IMR-90 (cell line): ENCODE measurements at places on chromosomes 3 and 15. TPM values are rescaled to one million over a fixed set of nuclear protein-coding genes. Genes with fewer than 3 reads are reported as not detected.
A peak's percentile ranks its signal among the peaks of the same experiment; 100 is the strongest.

DNA sequence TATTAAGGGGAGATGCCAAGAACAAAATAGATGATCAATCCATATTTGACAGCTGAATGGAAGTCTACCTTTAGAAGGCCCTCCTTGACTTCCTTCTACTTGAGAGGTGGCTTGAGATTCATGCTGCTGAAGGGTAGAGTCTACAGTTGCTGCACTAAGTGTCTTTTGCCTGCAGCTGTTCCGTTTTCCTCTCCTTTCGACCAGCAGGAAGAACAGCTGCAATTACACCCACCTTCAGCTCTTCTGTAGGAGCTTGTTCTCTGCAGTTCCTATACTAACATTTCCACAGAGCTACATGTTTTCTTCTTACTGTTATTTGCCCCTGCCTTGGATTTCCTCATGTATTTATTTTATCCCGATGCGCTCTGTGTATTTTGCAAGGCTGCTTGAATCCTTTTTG is 79.1 kb downstream of the ARRDC4 start:
- H3K4me3 ChIP-seq, result no peak overlapping the region
- no peak for DNase-seq
- no peaks in the 10 kb centered on the region for H3K4me1 ChIP-seq

DNA sequence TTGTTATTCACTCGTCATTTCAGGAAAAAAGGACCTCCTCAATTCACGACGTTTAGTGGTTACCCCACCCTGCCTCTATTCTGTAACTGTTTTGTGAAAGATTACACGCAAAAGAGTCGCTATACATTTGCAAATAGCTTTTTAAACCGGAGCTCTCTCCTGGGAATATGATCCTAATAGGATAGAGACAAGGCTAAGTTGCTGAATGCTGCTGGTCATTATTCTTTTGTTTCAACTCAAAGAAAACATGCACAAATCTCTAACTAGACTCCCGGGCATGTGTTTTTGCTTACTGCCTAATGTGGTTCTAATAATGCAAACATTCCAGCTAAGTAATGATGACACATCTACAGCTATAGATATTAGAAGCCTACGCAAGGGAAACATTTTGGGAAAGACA is 214.6 kb upstream of the MDFIC2 start:
- H3K4me1 ChIP-seq, result no peaks in the 10 kb centered on the region
- H3K27me3 ChIP-seq, result peaks cover 8% of the 10 kb centered on the region
- H3K27ac ChIP-seq, result no peak overlapping the region
- DNase-seq, result peak; percentile 8
- no peaks in the 10 kb centered on the region for H3K36me3 ChIP-seq
- H3K4me3 ChIP-seq, result no peak overlapping the region

- no peaks in the 10 kb centered on the region for H3K36me3 ChIP-seq
- H3K4me3 ChIP-seq, result no peak overlapping the region
- H3K4me1 ChIP-seq, result peaks cover 12% of the 10 kb centered on the region
Measured at GRCh38 chr3:16423947-16424673, 89.4 kb downstream of the RFTN1 start.

GRCh38 chr15:31415201-31415600 is 88.6 kb downstream of the KLF13 start:
- H3K4me3 ChIP-seq, result no peak overlapping the region
- DNase-seq, result no peak
- no peak overlapping the region for H3K27ac ChIP-seq
- H3K27me3 ChIP-seq, result no peaks in the 10 kb centered on the region
- no peaks in the 10 kb centered on the region for H3K4me1 ChIP-seq
- no peaks in the 10 kb centered on the region for H3K36me3 ChIP-seq

DNA sequence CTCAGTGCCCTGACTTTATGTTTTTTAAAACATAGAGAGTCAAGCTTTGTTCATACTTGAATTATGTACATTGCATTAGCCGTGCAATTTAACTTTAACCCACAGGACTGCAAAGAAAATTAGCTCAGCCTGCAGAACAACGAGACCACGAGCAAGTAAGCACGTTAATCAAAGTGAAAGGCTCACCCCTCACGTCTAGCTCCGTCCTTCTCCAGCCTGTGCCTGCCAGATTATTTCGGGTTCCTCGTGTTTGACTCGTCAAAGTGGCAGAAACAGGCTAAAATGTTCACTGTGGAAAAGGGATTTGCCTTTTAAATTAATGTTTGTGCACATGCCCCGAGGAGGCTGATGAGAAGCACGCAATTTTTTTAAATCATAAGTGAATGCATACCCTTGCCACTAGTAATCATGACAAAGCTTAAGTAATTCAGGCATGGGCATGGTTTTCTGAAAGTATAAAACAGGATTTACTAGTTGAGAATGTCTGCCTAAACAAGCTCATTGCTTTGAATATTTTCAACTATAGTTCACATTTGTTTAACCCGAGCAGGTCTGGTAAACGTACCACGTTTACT is 15.3 kb downstream of the ZBTB38 start:
- H3K4me3 ChIP-seq, result peak overlapping the region; percentile 44
- peaks cover 27% of the 10 kb centered on the region for H3K36me3 ChIP-seq
- H3K27ac ChIP-seq, result peak overlapping the region; percentile 95
- peak; percentile 67 for DNase-seq

DNA sequence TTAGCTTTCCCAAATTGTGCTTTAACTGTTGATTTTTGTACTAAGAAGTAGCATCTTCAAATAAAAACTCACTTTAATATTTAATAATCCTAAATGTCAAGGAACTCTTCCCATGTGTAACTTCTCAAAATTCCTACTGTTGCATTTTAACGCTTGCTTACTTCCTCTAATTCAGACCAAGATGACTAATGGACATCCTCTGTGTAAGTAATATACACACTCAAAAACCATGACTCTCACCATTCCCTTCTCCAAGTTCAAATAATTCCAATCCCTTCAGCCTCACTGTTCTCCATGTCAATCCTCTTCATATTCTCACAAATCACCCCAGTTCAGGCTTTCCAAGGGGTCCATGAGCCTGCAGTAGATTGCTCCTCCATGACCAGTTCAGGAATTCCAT is 13.0 kb downstream of the MRPL46 start:
- peaks cover 4% of the 10 kb centered on the region; the same call in 1 of the 2 replicates for H3K27me3 ChIP-seq
- H3K4me1 ChIP-seq, result peaks cover 1% of the 10 kb centered on the region; the same call in 1 of the 2 replicates
- no peak overlapping the region for H3K27ac ChIP-seq
- no peak overlapping the region for H3K4me3 ChIP-seq
- H3K36me3 ChIP-seq, result peaks cover 5% of the 10 kb centered on the region

DNA sequence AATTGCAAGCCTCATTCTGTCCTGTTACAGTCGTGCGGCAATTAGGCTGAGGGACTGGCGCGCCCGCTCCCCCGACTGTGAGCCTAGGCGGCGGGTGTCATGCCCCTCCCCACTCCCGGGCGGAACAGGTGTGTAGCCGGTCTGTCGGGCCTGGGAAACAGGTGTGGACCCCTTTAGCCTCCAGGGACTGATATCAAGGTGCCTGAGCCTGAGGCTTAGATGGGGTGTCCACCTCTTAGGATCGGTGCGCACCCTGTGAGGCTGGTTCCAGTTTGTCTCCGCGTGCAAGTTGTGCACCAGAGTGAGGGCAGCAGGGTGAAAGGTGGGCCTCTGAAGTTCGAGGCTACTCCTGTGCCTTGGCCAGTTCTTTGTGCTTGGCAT is 686 bp downstream of the VPS8 start:
- no peaks in the 10 kb centered on the region; the same call in 1 of the 2 replicates for H3K36me3 ChIP-seq
- no peaks in the 10 kb centered on the region for H3K27me3 ChIP-seq
- peak overlapping the region; percentile 74; the same call in 1 of the 2 replicates for H3K27ac ChIP-seq
- no peak for DNase-seq

- H3K4me1 ChIP-seq, result no peaks in the 10 kb centered on the region
- peaks cover 41% of the 10 kb centered on the region for H3K27me3 ChIP-seq
- no peaks in the 10 kb centered on the region for H3K36me3 ChIP-seq
- H3K4me3 ChIP-seq, result no peak overlapping the region
- no peak for DNase-seq
Measured at GRCh38 chr15:75225951-75226732, 24.5 kb downstream of the C15orf39 start.

The NR2E3 gene
- polyA plus RNA-seq, result 0.19 and 0.29 TPM in 2 replicates

The LRRK1 gene
- 5.8 and 6.8 TPM in 2 replicates for polyA plus RNA-seq

The TMCO5A gene
- polyA plus RNA-seq, result not detected in 2 replicates
